Psoas muscle (tissue), 8 donors: ENCODE measurements at places on chromosomes 11 and 22. TPM values are rescaled to one million over a fixed set of nuclear protein-coding genes. Genes with fewer than 3 reads are reported as not detected.

DNA sequence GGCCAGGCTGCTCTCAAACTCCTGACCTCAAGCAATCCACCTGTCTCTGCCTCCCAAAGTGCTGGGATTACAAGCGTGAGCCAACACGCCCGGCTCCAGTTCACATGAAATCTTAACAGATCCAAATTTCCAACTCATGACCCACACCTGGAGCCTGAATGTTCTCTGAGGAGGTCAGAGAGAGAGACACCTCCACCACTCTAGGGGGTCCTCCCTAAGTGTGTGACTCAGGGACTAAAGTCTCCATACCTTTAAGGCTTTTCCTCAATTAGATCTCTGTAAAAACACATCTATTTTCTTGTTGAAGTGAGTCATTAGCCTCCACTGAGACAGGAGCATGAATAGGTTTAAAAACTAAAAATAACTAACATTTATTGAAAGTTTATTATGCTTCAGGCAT, 376.4 kb downstream of the CADM1 start:
- DNase-seq, result no peak

- no peak for DNase-seq
Measured at GRCh38 chr22:32469799-32470212, 4.8 kb upstream of the FBXO7 start.

- DNase-seq, result no peak
Measured at GRCh38 chr22:40651057-40651456, 14.5 kb upstream of the MRTFA start.

DNA sequence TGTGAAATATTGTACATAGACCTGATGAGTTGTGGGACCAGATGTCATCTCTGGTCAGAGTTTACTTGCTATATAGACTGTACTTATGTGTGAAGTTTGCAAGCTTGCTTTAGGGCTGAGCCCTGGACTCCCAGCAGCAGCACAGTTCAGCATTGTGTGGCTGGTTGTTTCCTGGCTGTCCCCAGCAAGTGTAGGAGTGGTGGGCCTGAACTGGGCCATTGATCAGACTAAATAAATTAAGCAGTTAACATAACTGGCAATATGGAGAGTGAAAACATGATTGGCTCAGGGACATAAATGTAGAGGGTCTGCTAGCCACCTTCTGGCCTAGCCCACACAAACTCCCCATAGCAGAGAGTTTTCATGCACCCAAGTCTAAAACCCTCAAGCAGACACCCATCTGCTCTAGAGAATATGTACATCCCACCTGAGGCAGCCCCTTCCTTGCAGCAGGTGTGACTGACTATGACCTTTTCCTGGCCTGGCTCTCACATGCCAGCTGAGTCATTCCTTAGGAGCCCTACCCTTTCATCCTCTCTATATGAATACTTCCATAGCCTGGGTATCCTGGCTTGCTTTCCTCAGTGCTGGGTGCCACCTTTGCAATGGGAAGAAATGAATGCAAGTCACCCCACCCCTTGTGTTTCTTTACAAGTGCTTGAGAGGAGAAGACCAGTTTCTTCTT, 12.3 kb downstream of the PIK3IP1 start:
- no peak for DNase-seq

SLC37A2 gene
- 1.2 TPM for total RNA-seq
